Esophagus squamous epithelium (tissue), 5 donors: ENCODE measurements at places on chromosomes 4 and X. TPM values are rescaled to one million over a fixed set of nuclear protein-coding genes. Genes with fewer than 3 reads are reported as not detected.

The AMER1 gene
- total RNA-seq = 4.0 TPM

The C4orf17 gene
- total RNA-seq = not detected

The RNF128 gene
- total RNA-seq = 13.3 TPM

The CPE gene
- total RNA-seq = 31.9 TPM

The FAM47E gene
- total RNA-seq = 0.44 TPM

The NELFA gene
- total RNA-seq = 23.1 TPM

The YY2 gene
- 1.4 TPM for total RNA-seq

The FAM133A gene
- total RNA-seq = not detected

The AADAT gene
- 1.1 TPM for total RNA-seq

The P2RY4 gene
- 0.95 TPM for total RNA-seq

The VEGFC gene
- total RNA-seq = 1.4 TPM

The MAGEA12 gene
- total RNA-seq = not detected

The USP53 gene
- 29.4 TPM for total RNA-seq

The ARHGEF38 gene
- total RNA-seq = 0.13 TPM

The APLN gene
- total RNA-seq = 0.09 TPM

The MAGEA11 gene
- total RNA-seq = 0.44 TPM

The SEPSECS gene
- 7.2 TPM for total RNA-seq

The CYP2U1 gene
- 2.3 TPM for total RNA-seq

The SPANXC gene
- total RNA-seq = not detected

The PLAC1 gene
- total RNA-seq = not detected

The SPACA5 gene
- not detected for total RNA-seq

The IKBKG gene
- 14.7 TPM for total RNA-seq

The GRIA3 gene
- total RNA-seq = not detected

The MCF2 gene
- total RNA-seq = 0.15 TPM

The PPEF2 gene
- total RNA-seq = not detected

The DDIT4L gene
- 1.7 TPM for total RNA-seq

The DDX60 gene
- total RNA-seq = 9.7 TPM

The GPR143 gene
- 3.9 TPM for total RNA-seq

The DLG3 gene
- total RNA-seq = 20.8 TPM

The SLC10A6 gene
- 14.7 TPM for total RNA-seq

The NALF2 gene
- 0.19 TPM for total RNA-seq

The EMCN gene
- total RNA-seq = 5.8 TPM

The MAGEB10 gene
- not detected for total RNA-seq

The ATP10D gene
- total RNA-seq = 18.6 TPM

The STEEP1 gene
- total RNA-seq = 17.2 TPM

The RENBP gene
- 0.45 TPM for total RNA-seq

The HEPH gene
- 11.1 TPM for total RNA-seq

The EDNRA gene
- 8.2 TPM for total RNA-seq

The EFNB1 gene
- total RNA-seq = 50.9 TPM

The TACR3 gene
- total RNA-seq = under 0.01 TPM

The FATE1 gene
- total RNA-seq = not detected

The FAM149A gene
- 5.8 TPM for total RNA-seq

The RHOXF2 gene
- total RNA-seq = not detected

The DCAF4L1 gene
- total RNA-seq = 0.38 TPM

The PAGE2B gene
- not detected for total RNA-seq

The SPANXN4 gene
- total RNA-seq = not detected

The SMIM10 gene
- total RNA-seq = not detected

The CXCL3 gene
- total RNA-seq = not detected

The SLC10A4 gene
- 0.38 TPM for total RNA-seq

The RTL9 gene
- total RNA-seq = not detected

The MAGEA3 gene
- total RNA-seq = not detected
